HEK293T (cell line): ENCODE measurements at places on chromosomes 7 and 10.
A peak's percentile ranks its signal among the peaks of the same experiment; 100 is the strongest.

DNA sequence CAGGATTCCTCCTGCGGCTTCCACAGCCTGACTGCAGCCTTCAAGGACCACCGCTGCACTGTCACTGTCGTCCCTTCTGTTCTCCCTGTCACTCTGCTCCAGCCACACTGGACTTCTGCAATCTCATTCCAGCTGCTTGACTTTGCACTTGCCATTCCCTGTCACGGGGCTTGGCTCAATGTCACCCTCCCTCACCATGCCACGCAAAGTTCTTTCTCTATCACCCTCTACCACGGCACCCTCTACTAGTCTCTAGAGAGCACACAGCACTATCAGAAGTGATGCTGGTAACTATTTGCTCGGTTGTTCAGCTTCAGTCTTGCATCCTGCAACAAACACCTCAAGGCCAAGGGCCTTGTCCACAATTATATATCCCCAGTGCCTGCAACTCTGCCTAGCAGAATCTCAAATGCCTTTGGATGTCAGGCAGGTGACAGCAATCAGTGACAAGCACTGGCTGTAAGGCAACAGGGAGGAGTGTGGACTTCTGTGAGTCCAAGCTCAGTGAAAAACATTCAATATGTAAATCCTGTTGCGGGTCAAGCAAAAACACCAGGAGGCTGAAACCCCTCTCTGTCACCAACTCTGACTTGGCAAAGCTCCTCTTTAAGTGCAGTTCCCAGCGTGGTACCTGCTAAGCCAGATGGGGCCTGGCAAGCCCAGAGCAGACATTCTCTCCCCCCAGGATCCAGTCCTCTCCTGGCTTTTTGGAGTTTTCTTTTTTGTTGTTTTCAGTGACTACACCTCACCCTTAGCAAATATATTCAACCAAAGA, 259.9 kb downstream of the FGFR2 start:
- DNase-seq: no peak

- no peak for DNase-seq
Measured at GRCh38 chr10:95394161-95394880, 103.5 kb upstream of the PDLIM1 start.

- peak; percentile 67 for DNase-seq
Measured at GRCh38 chr10:59362144-59362958, at the start of gene FAM13C. FAM13C (minus strand) TSS chr10:59362549; CDS start chr10:59362460, 89 bp downstream.

DNA sequence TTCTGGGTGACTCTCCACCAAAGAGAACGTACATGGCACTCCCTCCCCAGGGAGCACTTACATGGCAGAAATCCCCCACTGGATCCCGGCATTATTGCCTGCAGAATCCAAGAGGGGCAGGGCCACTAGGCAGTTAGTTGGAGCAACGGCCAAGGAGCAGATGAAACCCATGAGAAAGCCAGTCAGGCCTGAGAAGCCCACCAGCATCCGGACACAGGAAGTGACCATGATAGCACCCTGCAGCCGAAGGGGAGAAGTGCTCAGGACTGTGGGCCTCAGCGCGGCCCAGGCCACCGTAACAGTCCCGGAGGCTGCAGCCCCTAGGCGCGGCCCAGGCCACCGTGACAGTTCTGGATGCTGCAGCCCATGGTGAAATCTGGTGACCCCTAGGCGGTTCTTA, 43.5 kb downstream of the STRA8 start:
- no peak for DNase-seq

GRCh38 chr10:83427101-83427500, 712.2 kb upstream of the GHITM start:
- no peak for DNase-seq

DNA sequence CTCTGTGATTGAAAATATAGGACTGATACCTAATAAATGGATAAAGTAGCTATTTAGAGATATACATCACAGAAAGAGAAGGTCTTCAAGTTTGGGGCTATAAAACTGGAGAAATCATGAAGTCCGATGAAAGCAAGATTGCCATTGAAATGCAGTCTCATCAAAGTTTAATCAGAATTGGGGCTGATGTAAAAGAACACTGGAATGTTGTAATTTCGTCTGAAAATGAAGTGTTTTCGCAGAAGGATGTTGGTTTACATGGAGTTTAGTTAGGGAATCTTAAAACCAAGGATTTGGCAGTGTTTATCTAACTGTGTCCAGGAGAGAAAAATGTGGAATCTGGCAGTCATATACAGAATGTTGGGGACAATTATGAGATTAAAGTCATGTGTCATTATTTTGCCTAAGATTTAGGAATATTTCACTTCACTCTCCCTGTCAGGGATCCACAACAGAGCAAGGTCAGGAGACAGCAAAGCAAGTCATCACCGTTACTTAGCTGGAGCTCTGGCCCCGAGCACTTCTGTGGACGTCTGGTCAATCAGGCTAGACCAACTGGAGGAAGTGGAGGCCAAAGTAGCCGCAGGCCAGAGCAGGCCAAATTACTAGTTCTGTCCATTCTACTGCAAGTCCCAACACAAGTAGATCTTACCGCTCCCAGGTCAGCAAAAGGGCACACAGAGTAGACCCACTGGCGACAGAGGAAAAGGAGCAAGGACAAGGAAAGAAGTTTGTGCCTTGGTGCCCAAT, 37.0 kb downstream of the EPDR1 start:
- no peak for DNase-seq
